ENCODE measurements at places on chromosomes 16 and 17. TPM values are rescaled to one million over a fixed set of nuclear protein-coding genes. Genes with fewer than 3 reads are reported as not detected.

DNA sequence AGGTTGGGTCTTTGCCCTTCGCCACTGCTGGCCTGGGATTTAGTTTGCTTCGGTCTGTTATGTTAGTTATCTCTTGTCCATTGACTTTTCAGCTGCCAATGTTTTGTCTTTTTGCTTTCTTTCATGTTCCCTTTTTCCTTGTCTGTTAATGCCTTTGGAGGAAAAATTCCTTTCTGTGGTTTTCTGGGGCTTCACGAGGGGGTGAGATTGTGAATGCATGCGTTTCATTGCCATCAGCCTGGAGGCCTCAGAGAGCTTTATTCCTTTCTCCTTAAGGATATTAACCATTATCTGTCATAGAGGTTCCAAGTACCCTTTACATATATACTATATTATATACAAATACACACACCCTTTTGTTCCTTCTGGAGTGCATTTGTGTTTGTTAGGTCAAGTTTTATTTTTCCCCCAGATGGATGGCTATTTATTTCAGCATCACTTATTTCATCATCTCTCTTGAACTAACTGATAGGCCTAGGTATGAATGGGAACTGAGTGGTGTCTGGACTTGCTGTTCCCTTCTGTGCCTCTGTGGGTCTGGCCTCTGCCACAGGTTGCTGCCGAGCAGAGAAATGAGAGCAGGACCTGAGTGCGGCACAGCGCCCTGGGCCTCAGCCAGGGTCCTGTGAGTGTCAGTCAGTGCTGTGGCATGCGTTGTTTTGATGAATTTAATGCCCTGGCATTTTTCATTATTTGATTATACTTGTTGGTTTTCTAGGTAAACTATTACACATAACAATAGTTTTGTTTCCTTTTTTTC lies 193.4 kb downstream of the LGALS9B start:
- DNase-seq = no peak

GRCh38 chr16:85894266-85894665 lies 4.7 kb upstream of the IRF8 start:
- DNase-seq = no peak

GRCh38 chr16:77745972-77746371 lies 23.7 kb downstream of the NUDT7 start:
- DNase-seq = peak; percentile 54

DNA sequence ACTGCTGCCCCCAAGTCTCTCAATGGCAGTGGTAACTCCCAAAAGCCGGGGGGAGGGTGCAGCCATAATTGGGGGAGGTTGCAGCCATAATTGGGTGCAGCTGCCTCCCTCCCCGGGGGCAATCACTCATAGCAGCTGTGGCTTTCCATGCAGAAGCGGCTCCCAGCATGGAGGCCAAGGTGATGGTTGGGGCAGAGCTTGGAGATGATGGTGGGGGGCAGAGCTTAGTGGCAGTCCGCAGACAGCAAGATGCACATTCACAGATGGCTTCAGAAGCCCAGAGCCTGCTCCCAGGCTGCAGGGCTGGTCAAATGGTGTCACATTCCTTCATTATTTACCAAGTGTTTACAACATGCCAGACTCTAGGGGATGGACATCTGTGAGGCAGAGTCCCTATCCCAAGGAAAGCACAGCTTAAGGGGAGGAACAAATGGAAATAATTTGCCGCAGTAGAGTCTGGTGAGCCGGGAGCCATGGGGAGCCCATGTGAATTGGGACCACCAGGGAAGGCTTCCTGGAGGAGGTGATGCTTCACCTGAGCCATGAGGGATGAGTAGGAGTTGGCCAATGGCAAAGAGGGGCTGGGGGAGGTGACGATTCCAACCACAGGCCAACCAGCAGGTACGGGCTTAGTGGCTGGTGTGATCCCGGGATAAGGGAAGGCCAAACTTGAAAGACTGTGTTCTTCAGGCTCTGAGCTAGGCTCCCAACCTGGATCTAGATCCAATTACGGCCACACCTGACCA lies 8.1 kb downstream of the DOC2B start:
- DNase-seq = no peak

Gene LLGL2
- 0.33 TPM for total RNA-seq

Gene HSD11B2
- under 0.01 TPM for total RNA-seq

Gene CDH1
- total RNA-seq = under 0.01 TPM

Gene CTRB1
- not detected for total RNA-seq

Gene CMTM1
- 1.5 TPM for total RNA-seq
